ENCODE measurements at places on chromosomes 4 and X.

- DNase-seq = no peak
These were observed 72.8 kb downstream of the MANBA start for GRCh38 chr4:102687982-102688433.

GRCh38 chr4:111943796-111944203, 201.5 kb upstream of the FAM241A start:
- peak; percentile 50 for DNase-seq

DNA sequence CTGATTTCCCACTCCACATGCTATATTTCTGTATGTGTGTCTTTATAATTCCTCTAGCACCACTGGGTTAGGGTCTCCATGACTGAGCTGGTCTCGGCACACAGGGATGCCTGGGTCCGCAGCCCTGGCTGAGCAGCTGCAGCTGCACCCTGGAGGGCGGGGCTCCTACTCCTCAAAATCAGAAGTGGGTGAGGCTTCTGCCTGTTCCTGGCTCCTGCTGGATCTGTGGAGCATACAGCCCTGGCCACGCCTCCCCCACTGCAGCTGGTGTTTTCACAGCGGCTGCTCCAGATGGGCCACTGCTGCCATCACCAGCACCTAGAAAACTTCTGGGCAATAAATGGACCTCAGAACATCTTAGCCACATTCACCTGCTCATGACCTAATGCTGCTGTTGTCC, 30.9 kb downstream of the SPCS3 start:
- no peak for DNase-seq

GRCh38 chr4:128462103-128462783, 174.6 kb upstream of the PGRMC2 start:
- no peak for DNase-seq

DNA sequence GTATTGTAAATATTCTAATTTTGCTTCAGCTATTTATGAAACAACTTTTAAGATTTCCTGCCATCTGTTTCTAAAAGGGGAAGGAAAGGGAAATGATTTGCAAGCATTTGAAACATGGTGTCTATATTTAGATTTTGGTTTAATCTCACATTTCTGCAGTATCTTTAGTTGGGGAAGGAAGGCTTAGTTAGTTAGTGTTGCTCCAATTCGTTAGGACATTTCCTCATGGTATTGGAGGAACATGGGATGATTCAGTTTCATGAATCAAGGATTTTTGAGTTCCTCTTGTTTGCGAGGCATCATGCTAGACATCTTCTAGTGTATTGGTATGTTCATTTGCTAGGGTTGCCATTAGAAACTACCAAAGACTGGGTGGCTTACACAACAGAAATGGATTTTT, 20.5 kb upstream of the TMEM192 start:
- no peak for DNase-seq

DNA sequence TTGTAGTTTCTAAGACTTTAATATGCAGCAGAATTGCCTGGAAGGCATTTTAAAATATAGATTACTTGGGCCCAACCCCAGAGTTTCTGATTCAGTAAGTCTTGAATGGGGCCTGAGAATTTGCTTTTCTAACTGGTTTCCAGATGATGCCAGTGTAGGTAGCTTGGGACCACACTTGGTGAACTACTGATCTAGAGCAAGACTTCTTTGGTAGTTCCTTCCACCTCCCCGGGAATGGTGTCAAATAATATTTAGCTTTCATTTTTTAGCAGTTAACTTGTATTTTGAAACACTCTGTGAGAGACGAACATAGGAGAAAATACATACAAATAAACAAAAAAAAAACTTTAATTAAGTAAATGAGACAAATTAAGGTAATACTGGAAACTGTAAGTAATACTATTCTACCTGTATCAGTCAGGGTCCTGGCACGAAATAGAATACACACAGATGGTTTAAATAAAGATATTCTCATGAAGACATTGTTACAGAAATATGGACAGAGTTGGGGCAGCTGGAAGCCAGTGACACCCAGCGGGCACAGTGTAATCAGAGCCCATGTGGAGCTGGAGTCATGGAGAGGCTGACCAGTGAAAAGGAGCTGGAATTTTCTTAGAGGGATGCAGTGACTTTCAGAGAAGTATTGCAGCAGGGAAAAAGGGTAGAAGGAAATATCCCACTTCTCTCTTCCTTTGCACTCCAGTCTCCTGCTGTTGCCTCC, 905.7 kb downstream of the CCSER1 start:
- no peak for DNase-seq

GRCh38 chr4:63105839-63106238, 1303.4 kb downstream of the TECRL start:
- DNase-seq = no peak

DNA sequence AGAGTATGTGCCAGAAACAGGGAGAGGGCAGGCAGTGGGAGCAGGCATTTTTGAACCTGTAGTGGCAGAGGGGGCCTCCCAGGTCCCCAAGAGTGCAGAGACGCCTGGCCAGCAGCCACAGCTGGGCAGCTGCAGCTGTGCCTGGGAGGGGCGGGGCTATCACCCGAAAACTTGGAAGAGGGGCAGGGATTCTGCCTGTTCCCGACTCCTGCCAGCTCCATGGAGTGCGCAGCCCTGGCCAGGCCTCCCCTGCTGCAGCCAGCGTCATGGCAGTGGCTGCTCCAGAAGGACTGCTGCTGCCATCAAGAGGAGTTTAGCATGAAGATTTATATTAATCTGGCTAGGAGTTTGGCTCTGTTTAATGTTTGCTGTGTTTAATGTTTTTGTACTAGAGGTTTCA, 532.1 kb upstream of the PITX2 start:
- DNase-seq = no peak

DNA sequence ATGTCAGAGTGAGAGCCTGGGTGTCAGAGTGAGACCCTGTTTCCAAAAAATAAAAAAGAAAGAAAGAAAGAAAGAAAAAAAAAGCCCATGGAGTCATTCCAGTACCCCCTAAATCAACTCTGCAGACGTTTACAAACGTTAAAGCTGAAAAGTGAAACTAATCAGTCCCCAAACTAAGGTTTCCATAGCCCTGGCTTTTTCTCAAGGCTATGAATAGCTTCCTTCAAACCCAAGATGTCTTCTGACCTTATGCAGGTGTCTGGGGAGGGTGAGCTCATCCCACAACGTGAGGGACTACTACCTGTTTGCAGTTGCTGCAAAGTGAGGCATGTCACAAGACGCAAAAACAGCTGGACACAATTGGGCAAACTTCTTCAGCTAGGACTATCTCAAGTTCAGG, 144.0 kb downstream of the SH3KBP1 start:
- DNase-seq = no peak

DNA sequence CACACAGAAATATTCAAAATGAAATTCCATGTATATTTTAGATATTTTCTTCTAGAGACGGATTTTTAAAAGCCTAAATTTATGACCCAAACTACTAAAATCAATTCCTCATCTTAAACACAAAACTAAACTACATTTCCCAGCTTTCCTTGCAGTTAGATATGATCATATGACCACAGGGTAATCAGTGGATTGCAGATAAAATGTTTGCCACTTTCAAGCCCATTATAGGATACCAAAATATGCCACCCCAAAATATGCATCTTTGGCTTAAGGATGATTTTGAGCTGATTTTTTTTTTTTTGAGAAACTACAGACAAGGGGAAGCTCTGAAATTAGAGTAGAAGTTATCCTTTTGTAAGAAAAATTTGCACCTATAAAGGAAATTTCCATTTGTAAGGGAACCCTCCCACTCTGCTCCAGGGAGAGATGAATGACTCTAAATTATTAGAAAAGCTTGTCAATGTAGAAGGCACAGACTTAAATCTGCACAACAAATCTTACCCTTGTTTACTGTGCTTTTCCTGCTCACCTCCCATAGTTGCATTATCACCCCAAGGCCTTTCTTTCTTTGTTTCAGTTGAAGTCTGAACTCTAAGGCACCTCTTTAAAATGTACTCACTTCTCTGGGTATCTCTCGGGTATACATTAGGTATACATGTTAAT, 503.0 kb downstream of the PDHA2 start:
- DNase-seq = no peak

DNA sequence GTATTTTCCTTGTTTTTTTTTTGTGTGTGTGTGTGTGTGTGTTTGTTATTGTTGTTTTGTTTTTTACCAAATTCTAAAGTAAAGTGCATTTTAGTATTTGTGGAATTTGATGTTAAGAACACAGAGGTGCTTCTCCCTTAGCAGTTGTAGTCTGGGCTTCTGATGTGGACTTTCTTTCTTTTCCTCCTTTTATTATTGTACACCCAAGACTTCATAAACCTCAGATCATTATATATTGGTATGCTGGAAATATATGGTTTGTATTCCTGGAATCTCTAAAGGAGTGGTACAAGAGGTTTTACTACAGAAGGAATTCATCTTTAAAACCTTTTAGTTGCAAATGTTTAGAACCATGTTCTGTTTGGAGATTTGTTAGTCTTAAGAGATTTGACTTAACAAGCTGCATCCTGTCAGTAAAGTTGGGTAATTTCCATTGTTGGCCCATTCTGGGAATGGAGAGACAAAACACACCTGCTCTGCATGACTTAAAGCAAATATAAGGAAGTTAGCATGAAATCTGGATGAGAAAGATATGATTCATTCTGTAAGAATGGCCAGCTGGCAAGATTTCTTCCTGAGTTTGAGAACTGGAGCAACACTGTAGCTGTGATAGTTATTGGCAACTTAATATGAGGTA, 64.0 kb downstream of the SMAD1 start:
- peak; percentile 62 for DNase-seq

- DNase-seq = no peak
These were observed 32.6 kb downstream of the FRMPD3 start for GRCh38 chrX:107482046-107482445.

DNA sequence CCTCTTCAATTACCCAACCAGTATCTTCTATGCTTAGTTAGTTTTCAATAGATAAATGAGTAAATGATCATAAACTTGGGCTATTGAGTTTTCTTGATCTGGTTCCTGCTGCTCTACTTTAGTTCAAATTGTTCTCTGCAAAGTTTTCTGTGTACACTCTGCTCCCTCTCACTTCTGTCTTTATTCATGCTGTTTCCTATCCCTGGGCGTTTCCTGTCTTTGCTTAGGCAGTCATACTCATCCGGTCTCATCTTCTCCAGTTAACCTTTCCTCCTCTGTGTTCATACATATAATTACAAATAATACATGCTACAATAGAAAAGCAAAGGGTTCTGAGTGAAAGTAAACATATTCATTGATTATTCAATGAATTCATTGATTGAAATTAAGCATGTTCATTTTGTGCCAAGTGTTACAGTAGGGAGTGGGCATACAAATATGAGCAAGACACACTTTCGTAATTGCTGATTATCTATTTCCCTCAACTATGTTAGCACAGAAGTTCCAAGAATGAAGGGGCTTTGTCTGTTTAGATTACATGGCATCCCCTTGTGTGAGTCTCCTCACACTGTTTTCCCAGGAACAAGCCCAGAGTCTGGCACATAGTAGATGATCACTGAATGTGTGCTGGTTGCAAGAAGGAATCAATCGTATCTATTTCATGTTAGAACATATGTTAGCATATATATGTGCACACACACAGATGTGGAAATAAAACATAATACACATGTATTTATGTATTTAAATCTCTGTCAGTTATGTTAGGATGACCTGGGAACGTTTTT, 1.1 kb downstream of the RAB39B start:
- DNase-seq = peak; percentile 21

DNA sequence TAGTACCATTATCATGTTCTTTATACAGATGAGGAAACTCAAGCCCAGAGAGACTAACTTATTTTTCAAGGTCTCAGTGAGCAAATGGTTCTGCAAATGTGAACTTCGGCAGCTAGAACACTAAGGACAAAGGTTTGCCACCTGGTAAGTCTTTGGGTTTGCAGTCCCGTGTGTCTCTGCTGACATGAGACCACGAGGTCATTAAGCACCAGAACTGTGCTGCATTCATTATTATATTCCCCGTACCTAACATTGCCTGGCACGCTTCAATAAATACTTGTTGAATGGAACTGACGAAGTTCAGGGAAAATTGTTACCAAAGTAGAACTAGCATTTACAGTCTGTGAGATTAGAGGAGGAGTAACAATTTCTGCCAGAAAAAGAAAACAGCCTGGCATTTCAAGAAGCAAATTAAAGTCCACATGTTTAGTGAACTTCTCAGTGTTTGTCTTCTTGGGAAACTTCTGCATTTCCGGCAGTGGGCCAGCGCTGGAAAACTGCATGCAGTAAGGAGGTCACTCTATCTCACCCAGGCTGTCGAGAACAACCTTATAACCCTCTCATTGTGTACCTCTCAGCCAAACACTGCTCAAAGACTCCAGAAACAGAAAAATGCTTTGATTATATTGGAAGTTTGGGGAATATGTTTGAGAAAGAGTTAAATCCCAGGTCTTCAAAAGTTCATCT, 67.4 kb upstream of the CPEB2 start:
- DNase-seq = no peak

- no peak for DNase-seq
These were observed 553.3 kb downstream of the TLL1 start for GRCh38 chr4:166426300-166426863.

DNA sequence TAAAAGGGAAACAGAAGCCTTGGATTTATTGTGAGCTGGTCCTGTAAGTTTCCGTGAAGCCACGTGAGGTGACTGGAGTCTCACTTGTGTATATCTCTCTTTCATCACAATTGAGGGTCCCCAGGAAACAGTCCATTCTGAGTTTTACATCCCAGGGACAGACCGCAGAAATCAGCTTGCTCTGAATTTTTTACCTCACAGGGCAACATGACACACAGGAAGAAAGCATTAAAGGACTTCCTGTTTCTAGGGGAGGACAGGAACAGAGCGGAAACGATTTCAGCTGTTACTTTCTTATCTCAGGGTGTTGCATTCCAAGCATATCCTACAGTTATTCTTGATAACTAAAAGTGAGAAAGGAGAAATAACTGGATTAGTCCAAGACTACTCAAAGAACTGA, 553.5 kb downstream of the TRAM1L1 start:
- DNase-seq = no peak

- peak; percentile 17 for DNase-seq
These were observed 1878.4 kb downstream of the ARAP2 start for GRCh38 chr4:34365946-34366345.

DNA sequence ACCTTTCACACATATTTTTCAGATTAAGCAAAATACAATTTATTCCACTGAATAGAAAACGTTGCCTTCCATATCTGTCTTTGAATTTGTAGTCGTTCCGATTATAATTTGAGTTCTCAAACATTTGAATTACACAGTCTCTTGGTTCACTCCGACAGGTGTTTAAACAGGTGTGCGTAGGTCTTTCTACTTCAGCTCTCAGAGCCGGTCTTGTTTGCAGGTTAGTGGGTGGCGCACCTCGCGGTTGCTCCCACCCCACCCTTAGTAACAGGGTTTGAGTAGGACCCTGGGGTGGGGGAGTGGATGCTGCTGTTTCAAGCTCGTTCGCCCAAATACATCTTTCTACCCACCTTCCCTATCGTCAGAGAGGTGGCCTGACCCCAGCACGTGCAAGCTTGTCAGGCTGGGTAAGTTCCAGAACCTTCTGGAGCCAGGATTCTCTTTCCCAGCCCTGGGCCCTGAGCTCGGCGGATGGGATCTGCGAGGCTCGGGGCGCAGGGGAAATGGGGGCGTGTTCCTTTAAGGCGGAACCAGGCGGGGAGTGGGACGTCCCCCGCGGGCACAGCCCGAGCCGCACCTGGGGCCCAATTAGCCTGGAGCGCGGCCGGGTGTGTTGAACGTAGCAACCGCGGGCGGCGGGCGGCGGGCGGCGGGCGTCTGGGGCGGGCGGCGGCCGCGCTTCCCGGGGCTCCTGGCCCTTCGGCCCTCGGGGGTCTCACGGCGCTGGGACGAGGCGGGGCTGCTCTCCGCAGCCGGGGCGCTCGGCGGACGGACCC, at the start of gene FAM149A:
TSS of gene FAM149A (plus strand) at position 591 of the 776 bp plus-strand sequence.
- DNase-seq = peak; percentile 68

GRCh38 chr4:102663073-102663472, 97.7 kb downstream of the MANBA start:
- DNase-seq = no peak

- no peak for DNase-seq
These were observed 13.3 kb downstream of the TLR10 start for GRCh38 chr4:38769441-38769840.

- peak; percentile 98 for DNase-seq
These were observed 80.5 kb downstream of the ALPK1 start for GRCh38 chr4:112377594-112378242.

Data from eye (tissue), 1 donor.